ENCODE measurements at places on chromosomes 6 and 20.
A peak's percentile ranks its signal among the peaks of the same experiment; 100 is the strongest.

GRCh38 chr6:149499066-149499465 lies 14.3 kb upstream of the ZC3H12D start:
- no peak for DNase-seq

GRCh38 chr6:40996591-40997233 lies 42.3 kb downstream of the UNC5CL start:
- no peak for DNase-seq

DNA sequence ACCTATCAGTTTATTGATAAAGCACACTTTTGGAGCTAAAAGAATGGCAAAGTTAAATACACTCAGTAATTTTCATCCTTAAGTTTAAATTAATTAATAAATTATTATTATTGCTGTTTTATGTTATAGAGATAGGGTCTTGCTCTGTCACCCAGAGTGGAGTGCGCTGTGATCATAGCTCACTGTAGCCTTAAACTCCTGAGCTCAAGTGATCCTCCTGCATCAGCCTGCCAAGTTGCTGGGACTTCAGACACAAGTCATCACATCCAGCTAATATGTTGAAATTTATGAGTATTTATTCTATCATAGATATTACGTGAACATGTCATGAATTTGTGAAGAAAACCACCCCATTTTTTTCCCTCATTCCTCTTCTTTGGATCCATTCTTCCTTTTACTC lies 64.2 kb downstream of the GJA1 start:
- no peak for DNase-seq

- DNase-seq = no peak
Measured at GRCh38 chr6:24064832-24065231, 61.2 kb upstream of the NRSN1 start.

- DNase-seq = peak; percentile 12
Measured at GRCh38 chr6:44044154-44044539, 83.1 kb downstream of the MRPL14 start.

DNA sequence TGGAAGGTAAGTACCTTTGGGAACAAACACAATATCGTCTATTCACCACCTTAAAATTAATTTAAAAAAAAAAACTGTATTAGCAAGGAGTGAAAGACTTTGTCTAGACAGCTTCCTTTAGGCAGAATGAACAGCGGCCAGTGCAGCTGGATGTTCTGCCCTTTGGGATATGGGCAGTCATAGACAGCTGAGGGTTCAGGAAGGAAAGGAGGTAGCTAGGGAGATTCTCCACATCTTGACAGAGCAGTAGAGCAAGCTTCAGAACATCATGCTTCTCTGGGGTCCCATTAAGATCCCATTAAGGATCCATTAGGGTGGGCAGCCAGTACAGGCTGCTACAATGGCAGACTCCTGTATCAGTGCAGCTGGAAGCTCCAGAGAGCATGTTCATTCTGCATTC lies 46.5 kb upstream of the PLCB4 start:
- DNase-seq = no peak

- DNase-seq = no peak
Measured at GRCh38 chr6:138580801-138581200, 81.5 kb upstream of the NHSL1 start.

DNA sequence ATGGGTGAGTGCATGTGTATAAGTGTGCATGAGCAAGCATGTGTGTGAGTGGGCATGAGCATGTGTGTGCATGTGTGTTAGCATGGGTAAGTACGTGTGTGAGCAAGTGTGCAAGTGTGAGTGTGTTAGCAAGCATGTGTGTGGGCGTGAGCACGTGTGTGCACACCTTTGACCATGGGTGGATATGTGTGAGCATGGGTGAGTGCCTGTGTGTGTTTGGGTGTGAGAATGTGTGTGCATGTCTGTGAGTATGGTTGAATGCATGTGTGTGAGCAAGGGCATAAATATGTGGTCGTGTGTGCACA lies 84.6 kb downstream of the DLL1 start:
- no peak for DNase-seq

DNA sequence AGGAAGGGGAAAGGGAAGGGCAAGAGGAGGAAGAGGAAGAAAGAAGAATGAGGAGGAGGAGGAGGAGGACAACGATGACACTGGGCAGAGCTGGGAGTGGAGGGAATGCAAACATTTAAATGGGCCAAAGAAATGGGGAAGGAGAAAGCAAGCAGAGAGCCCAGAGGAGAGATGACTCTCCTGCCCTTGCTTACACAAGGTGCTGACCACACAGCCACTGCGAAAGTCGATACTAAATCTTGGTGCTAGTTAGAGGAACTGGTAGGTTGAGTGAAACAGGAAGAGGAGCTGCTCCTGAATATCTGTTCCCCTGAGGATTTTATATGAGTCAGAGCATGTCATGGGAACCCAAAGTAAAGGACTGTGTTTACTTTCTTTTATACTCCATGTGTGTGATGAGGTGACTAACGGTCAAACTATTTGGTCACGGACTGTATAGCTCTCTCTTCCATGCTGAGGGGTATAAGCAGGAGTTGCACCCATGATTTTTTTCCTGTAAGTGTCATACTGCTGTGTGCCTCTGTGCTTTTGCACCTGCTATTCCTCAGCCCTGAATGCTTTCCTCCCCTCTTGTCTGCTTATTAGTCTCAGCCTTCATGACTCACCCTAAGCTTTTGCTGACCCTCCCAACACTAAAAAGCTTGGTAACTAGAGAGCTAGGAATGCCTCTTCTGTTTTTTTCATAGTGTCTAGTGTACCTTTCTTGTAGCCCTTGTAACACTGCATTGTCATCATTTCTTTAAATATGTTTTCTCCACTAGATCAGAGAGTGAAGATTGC lies 9.5 kb upstream of the PAQR8 start:
- DNase-seq = no peak

- no peak for DNase-seq
Measured at GRCh38 chr20:47256668-47257236, 99.7 kb downstream of the ZMYND8 start.

- no peak for DNase-seq
Measured at GRCh38 chr20:59007665-59008511, 834 bp upstream of the CTSZ start.

DNA sequence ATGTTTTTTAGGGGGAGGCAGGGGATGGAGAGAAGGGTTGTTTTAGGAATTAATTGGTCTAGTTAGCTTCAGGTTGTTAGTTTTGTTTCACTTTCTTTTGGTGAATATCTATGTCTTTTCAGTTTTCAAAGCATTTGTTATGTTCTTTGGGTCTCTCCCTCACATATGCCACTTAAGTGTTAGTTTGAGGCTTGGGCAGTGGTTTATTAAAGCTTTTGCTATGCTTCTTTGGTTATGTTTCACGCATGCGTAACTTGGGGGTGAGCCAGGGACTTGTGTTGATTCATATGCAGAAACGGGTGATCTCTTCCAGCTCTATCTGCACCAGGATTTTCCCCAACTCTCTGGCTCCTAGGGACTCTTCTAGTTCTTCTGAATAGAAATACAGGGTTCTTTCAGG lies 11.4 kb upstream of the MMS22L start:
- no peak for DNase-seq

DNA sequence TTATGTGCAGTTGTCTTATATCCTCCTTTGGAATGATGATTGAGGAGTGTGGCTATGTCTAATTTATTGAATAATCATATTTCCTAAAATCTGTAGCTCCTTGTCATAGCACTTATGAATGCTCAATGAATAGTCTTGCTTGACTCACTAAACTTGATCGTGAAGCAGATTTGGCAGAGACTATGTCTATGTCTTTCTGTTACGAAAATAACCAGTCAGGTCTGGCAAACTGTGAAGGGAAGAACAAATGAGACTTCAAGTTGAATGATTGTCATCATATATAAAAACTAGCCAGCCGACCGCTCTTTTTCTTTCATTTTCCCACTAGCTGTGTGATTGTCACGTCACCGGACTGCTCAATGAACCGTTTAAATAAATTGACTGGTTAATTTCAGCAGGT lies 1303.9 kb upstream of the GJE1 start:
- no peak for DNase-seq

DNA sequence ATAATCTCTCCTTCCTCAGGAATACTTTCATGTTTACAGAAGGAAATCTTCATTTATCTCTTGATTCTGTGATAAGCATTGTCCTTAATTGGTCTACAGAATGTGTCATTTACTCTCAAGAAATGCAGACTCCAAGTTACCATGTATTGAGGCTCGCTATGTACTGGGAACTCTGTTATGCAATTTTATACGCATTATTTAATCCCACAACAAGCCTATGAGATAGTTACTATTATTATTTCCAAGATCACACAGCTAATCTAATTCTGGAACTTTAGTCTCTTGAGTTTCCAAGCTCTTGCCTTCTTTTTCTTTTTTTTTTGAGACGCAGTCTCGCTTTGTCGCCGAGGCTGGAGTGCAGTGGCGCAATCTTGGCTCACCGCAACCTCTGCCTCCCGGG lies 30.0 kb upstream of the RAB23 start:
- DNase-seq = no peak

- no peak for DNase-seq
Measured at GRCh38 chr6:144170044-144170443, 19.7 kb downstream of the STX11 start.

DNA sequence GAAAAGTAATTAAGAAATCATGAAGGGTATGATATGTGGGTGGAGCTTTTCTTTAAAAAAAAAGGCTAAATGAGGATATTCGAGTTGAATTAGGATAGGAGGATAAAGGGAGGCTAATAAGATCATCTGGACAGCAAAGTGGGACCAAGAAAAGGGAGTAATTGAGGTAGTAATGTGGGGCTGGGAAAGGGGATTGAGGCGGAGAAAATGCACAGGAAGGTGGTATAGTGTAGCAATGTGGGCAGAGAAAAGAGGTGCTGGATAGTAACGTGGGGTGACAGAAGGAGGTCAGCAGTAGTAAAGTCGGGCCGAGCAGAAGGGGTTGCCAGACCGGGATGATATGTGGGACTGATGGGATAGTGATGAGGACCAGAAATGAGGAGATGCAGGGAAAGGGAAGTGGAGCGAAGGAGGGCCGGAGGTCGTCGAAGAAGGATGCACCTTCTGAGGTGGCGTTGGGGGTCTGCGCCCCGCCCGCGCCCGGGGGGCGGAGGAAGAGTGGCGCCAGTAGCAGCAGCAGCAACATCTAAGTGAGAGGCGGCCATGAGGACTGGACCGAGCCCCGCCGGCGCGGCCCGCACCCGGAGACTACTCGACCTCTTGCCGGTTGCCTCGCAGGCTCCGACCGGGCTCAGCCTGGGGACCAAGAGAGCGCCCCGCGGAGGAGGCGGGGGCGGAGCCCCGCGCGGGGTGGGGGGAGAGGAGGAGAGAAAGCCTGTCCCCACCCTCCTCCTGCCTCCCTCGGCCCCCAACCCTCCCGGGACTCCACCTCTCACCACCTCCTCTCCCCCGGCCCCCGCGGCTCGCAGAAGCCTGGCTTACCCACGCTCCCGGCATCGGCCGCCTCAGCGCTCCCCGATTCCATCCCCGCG lies 887 bp downstream of the GABBR1 start:
- DNase-seq = peak; percentile 47

- DNase-seq = peak; percentile 10
Measured at GRCh38 chr6:169722362-169723199, 1.7 kb downstream of the PHF10 start.

DNA sequence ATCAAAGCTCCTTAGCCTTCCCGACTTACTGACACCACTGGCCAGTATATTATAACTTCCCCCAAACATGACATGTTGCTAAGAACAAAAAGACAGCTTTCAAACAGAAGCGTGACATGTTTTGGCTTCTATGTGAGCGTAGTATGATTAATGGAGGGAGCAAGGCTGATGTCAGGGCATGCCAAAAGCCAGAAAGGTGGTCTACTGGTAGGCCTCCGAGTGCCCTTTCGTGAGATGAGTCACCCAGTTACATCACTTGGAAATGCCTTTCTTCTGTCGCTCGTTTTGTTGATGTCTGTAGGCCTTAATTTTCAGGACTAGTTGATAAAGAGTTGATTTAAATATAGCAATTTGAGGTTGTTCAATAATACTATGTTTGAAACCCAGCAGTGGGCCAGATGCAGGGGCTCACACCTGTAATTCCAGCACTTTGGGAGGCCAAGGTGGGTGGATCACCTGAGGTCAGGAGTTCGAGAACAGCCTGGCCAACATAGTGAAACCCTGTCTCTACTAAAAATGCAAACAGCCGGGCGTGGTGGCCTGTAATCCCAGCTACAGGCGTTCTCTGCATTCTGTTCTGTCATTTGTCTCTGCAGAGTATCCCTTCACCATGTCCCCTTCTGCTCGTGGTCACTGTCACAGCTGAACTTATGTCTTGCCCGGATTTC lies 53.3 kb downstream of the CNKSR3 start:
- DNase-seq = no peak

GRCh38 chr6:143023695-143024094 lies 37.0 kb upstream of the AIG1 start:
- no peak for DNase-seq

- DNase-seq = peak; percentile 5
Measured at GRCh38 chr6:163837691-163838431, 423.3 kb downstream of the QKI start.

DNA sequence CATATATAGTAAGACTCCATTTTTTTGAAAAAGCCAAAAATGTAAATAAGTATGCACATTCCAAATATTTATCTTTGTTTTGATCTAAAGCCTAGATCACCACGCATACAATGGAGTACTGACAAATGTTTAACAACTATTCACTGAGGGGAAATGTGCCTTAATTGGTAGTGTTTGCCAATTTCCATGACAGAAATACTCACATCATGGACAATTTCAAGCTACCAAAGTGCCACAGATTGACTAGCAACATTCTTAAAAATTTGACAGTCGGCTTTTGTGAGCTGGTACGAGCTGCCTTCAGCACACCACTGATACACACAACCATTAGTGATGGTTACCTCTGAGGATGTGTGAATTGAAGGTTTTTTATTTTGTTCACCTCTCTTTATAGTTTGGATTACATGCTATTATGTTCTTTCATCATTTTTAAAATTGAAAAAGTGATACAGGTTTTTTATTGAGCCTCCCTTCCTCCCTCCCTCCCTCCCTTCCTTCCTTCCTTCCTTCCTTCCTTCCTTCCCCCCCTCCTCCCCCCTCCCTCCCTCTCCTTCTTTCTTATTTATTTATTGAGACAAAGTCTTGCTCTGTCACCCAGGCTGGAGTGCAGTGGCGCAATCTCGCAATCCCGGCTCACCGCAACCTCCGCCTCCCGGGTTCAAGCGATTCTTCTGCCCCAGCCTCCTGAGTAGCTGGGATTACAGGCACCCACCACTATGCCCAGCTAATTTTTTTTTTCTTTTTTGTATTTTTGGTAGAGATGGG lies 19.2 kb downstream of the SMPDL3A start:
- no peak for DNase-seq

DNA sequence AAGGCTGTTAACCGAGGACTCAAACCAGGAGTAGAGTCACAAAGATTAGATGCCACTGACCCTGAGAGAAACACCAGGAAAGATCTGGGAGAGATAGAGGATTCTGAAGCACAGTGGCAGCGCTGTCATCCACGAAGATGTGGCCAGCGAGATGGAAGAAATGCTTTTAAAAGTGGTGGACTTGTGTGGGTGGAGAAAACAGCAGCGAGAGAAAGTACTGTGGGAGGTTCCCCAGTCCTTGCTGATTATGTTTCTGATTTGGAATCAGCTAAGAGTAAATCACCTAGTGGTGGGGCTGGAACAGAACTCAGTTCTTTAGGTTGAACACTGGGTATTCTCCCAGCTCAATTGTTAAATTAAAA lies 435 bp upstream of the ZNF322 start:
- DNase-seq = no peak
